ENCODE measurements at places on chromosomes 2 and 18.

GRCh38 chr2:9380702-9381628 lies 42.4 kb downstream of the ITGB1BP1 start:
- DNase-seq = no peak

- DNase-seq = no peak
These were observed 374.8 kb downstream of the EPHA4 start for GRCh38 chr2:221197225-221197856.

GRCh38 chr2:134443814-134444480 lies 190.1 kb downstream of the MGAT5 start:
- DNase-seq = no peak

GRCh38 chr2:26185954-26186770 lies 13.3 kb downstream of the GAREM2 start:
- DNase-seq = no peak

GRCh38 chr18:59311631-59312030 lies 6.8 kb downstream of the CPLX4 start:
- DNase-seq = no peak

DNA sequence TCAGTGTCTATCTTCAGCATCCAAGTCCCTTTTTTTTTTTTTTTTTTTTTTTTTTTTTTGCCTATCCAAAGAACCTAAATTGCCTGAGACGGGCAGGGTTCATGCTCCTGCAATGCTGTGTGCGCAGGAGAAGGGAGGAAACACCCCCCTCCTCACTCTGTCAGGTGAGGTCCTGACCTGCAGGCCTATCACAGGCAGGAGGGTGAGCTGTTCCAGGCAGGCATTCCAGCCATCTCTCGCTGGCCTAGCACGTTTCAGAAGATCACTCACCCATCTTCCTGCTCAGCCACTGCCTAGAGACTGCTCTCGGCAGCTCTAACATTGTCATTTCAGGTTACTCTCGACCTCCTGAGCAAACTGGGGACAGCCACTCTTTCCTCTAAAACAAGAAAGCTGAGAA lies 48.4 kb upstream of the LAPTM4A start:
- DNase-seq = no peak

DNA sequence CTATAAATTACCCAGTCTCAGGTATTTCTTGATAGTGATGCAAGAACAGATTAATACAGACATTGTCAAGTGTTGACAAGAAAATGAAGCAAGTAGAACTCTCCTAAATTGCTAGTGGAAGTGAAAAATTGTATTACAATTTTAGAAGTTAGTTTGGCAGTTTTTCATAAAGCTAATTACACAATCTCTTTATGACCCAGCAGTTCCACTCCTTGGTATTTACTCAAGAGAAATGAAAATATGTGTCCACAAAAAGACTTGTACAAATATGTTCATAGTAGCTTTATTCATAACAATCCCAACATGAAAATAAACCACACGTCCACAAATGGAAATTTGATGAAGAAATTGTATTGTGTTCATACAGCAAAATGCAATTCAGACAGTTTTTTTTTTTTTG lies 49.4 kb downstream of the PDE1A start:
- no peak for DNase-seq

DNA sequence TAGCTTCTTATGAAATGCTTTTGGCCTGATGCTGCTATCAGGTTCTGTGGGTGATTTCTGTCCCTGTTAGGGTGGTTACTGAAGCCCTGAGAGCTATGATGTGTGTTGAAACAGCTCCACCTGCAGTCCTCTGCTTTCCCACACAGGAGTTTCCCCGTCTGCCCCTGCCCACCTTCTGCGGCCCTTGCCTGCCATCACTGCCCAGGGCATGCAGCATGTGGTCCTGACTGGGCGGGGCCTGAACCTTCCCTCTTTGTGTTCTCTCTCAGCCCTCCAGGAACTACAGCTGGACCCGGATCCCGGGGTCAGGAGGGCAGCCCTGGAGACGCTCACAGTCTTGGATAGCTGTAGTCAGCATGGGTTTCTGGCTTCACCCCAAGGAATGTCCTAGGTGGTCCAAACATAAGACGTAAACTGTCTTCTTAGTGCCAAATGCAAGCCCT lies 21.4 kb downstream of the HJURP start:
- DNase-seq = no peak

All from CD4-positive, alpha-beta T cell treated with Interleukin-10 for 1 hour (primary cell).